Stimulated activated CD8-positive, alpha-beta memory T cell treated with anti-CD3 and anti-CD28 coated beads, Interleukin-2, amount 100 ng/mL, for 48 hours (primary cell): ENCODE measurements at places on chromosomes 2 and 18.

DNA sequence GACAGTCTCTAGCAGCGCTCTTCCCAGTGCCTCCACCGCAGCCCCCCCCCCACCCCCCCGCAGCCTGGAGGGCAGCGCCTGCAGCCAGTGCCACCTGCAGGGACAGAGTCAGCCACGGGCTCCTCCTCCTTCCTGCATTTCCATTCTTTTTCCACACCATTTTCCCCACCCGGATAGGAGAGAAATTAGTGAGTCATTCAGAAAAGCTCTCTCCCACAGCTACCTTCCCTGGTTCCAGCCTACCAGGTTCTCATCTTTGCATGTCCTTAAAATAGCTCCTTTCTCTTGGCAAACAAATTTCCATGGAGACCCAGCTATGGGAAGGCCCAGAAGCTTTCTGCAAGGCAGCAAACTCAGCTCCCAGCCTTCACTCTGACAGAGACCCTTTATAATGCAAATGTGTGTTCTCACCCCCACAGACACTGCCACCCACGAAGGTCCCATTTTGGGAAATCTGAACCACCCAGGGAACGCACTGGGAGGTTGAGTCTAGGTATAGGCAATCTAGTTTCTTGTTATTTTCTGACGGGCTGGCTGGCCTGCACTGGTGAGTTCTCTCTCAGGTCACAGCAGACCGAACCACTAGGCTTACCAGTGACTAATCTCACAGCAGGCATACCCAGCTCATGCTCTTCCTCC lies 41.8 kb upstream of the ATG16L1 start:
- DNase-seq, result no peak

- no peak for DNase-seq
These were observed 95.5 kb downstream of the ACKR3 start for GRCh38 chr2:236665101-236665500.

DNA sequence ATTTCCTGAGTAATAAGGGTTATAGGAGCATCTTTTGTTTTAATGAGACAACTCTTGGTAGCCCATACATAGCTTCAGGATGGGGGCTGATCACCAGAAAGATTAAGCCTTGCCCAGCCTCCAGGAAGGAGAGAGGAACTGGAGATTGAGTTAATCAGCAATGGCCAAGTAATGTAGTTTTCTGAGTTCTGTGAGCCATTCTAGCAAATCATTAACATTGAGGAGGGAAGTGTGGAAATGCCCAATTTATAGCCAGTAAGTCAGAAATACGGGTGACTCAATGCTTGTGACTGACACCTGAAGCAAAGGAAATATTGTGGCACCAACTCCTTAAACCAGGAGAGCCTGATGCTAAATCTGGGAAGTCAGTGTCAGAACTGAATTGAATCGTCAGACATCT lies 205.1 kb upstream of the SRD5A2 start:
- DNase-seq, result no peak

- no peak for DNase-seq
These were observed 6.0 kb downstream of the SOX11 start for GRCh38 chr2:5698134-5698533.

DNA sequence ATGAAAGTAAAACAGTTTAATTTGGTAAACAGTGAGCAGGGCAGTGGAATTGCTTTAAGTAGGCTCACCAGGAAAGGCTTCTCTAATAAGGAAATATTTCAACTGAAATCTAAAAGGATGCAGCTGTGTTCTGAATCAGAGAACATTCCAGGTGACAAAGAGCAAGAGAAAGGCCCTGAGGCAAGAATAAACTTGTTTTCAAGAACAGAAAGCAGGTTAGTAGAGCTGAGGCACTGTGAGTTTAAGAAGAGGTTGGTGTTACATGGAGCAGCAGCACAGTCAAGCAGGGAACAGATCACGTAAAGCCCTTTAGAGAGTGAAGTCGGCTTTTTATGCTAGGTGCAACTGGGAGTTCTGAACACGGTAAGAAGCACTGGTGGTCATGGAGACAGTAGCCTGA lies 57.0 kb upstream of the SCN1A start:
- DNase-seq, result no peak

DNA sequence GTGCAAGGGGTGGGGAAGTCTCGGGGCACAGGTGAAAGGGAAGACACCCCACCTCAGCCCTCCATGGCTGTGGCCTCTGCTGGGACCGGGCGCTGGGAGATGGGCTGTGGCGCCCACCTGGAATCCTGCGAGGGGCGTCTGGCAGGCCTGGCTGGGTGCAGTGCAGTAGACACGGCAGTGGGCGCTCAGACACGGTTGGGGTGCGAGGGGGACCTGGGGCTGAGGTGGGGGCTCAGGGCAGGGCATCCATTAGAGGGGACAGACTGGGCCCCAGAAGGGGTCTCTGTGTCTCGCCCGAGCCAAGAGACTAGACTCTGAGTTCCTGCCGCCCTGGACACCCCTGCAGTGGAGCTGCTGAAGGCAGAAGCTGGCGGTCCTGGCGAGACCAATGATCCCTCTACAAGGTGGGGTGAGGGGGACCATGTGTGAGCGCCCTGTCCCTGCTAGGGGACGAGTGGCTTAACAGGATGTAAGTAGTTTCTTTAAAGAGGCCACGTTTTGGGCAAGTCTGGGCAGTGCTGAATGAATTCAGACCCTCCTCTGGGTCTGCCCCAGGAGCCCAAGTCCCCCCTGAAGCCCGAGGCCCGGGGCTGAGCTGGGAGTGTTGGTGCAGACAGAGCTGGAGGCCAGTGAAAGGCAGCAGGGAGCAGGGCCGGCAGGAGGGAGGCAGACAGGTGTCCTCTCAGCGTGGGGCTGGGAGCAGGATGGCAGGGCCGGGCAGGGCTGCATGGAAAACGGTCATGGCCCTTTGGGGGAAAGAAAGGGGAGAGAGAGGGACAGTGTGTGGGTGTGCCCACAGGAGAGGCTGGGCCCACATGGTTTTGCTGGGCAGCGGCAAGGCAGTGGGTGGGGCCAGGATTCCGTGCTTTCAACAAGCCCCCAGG lies 57.2 kb downstream of the HS6ST1 start:
- no peak for DNase-seq

- DNase-seq, result no peak
These were observed 31.4 kb upstream of the TAF1B start for GRCh38 chr2:9811679-9812511.

DNA sequence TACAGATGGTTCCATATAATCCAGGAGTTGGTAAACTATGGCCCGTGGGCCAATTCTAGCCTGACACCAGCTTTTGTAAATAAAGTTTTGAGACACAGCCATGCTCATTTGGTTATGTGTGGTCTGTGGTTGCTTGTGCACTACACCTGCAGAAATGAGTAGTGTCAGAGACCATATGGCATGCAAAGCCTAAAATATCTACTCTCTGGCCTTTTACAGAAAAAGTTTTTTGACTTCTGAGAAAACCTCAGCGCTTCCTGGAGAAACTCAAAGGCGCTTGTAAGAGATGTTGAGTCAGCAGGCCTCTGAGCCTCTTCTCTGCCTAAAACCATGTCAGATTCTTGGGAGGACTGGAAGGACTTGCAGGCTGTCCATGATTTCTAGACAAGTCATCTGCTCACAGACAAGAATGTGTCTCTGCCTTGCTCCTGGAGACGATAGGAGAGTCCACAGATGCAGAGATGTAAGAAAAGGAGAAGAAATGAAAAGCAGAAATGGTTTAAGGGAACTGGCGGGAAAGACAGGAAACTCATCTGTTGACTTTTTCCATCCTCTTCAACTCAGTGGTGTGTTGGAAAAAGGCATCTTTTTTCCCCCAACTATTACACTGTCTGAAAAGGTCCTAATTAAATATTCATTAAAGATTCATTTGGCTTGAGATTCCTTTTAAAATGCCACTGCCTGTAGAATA lies 5.2 kb downstream of the TTC39C start:
- DNase-seq, result no peak

DNA sequence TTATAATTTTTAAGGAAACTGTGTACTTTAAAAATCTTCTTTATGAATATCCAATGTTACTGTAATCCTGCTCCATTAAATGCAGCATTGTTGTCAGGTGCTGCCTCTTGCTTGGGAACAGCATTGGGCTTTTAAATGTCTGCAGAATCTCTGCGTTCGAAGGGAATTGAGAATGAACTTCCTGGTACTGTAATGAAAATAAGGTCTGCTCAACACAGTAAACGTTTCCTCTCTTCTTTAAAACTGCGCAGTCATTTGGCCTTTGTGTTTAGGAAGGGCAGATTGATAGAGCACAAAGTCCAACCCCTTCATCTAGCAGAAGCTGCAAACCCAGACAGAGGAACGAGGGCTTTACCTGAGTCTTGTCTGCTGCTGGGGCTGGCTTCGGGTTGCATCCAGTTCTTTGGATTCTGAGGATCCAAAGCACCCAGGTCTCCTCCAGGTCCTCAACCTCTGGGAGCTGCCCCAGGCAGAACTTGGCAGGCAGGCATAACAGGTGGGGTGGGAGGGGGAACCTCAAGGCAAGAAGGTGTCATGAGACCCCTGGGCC lies 104.5 kb downstream of the UGGT1 start:
- DNase-seq, result no peak

DNA sequence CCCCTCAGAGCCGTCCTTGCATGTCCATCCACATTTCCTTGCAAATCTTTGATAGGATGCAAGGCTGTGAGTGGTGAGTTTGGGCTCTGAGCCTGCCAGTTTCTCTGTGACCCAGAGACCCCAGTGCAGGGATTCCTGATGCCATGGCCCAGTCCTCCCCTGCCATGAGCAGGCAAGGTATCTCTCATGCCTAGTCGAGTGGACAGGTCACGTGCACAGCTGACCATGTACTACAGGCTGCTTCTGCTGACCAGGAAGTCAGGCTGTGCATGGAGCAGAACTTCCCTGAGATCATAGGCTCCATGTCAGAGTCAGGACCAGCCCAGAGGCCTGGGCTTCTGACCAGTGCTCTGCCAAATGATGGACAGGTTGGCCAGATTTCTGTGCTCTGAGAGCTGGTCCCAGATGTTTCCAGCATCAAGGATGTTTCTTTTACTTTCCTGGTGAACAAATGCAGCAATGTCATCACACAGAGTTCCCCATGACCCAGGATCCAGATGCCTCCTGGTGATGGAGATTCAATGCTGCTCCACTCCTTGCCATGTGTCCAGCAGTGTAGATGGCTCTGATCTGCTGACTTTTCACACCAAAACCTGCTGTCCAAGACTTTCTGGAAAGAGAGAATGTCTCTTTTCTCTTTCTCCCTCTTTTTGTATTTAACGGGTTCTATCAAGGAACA lies 321.6 kb upstream of the HS6ST1 start:
- DNase-seq, result no peak
